Dorsolateral prefrontal cortex (tissue), 122 donors: ENCODE measurements at places on chromosomes 13 and 19. TPM values are rescaled to one million over a fixed set of nuclear protein-coding genes. Genes with fewer than 3 reads are reported as not detected.

DNA sequence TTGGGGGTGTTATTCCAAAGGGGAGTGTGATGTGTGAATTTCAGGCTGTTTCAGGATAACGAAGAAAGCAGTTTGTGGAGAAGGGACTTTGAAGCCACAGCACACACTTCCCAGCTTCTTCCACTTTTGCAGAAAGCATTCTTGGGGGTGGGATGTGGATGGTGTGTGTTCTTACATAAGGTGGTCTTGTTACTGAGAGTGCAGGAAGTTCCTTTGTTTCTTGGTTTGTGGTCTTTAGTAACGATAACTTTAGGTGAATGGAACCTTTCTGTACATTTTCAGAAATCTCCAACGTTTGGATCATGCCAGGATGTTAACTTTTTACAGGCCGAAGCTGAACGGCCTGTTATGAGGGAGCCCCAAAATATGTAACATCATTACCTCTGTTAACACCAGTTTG, 251.8 kb downstream of the KCNRG start:
- no peak for DNase-seq

GRCh38 chr19:45443462-45444317, 20.0 kb upstream of the ERCC1 start:
- peak; percentile 81 for DNase-seq

- DNase-seq, result no peak
Observed at GRCh38 chr13:50989476-50989875, 79.9 kb downstream of the RNASEH2B start.

DNA sequence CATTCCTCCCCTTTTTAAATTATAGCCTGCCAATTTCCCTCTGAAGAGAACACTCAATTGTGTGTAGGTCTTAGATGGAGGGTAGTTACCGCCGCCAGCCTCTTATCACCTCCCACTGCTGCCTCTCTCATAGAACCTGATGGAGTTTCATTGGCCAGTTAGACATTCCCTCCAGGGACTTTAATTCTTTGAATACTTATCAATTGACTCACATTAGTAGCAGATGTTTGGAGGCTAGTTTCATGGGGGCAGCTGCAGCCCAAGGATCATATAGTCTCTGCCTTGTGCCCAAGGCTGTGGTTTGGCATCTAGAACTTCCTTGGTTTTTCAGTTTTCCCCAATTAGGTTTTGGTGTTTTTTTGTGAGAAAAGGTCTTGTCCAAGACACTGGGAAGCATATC, 318.9 kb upstream of the HTR2A start:
- no peak for DNase-seq

DNA sequence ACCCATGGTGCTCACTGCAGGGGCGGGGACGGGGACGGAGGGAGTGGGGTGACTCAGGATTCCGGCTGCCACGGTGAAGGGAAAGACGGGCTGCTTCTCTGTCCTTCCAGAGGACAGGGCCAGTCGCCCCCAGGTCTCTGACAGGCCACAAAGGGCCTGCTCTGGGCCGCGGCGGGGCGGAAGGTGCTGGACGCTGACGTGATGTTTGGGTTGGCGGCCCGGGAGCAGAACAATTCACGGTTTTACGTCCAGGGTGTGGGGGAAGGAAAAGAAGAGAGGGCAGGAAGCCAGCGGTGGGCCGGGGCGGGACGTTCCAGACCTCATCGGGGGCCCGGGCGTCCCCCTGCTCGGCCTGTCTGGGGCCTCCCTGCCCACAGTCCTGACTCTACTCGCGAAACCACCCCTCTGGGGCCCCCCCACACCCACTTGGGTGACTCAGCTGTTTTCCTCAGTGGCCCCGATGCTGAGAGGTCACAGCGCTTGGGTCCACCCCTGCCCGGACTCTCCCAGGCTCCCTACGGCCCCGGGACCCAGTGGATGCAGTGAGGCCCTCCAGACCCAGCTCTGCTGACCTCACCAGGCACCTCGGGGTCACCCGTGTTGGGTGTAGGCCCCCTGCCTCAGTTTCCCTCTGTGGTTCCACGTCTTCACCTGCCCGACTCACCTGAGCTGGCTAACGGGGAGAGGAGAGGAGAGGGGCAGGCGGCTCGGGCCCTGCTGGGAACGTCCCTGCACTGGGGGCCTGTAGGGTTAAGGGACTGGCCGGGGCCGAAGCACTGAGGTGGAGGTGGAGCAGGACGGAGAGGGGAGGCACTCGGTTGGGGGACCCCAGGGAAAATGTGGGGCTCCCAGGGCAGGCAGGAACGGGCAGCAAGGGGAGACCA, 29.2 kb downstream of the PIP5K1C start:
- DNase-seq, result no peak

DNA sequence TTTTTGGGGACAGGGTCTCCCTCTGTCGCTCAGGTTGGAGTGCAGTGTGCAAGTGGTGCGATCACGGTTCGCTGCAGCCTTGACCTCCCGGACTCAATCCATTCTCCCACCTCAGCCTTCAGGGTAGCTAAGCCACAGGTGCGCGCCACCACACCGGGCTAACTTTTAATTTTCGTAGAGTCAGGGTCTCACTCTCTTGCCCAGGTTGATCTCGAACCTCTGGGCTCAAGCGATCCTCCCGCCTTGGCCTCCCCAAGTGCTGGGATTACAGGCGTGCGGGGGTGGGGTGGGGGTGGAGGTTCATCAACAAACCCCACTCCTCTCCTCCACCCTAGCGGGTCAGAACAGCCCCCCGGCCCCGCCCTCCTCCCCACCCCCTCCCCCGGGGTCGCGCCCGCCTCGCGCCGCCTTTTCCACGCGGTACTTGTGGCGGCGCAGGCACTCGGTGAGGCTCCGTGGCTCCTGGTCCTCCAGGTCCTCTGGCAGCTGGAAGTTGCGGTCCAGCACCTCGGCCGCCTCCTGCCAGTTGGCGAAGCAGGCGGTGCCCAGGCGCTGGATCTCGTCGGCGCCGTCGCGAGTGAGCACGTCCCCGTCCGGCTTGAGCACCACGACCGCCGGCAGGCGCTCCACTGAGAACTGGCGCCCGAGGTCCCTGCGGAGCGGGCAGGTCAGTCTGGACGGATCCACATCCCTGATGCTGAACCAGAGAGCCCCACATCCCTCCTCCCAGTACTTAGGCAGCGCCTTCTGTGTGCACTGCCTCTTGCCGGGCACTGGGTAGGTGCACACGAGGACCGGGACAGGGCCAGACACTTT, 5.2 kb downstream of the NXNL1 start:
- DNase-seq, result no peak

DNA sequence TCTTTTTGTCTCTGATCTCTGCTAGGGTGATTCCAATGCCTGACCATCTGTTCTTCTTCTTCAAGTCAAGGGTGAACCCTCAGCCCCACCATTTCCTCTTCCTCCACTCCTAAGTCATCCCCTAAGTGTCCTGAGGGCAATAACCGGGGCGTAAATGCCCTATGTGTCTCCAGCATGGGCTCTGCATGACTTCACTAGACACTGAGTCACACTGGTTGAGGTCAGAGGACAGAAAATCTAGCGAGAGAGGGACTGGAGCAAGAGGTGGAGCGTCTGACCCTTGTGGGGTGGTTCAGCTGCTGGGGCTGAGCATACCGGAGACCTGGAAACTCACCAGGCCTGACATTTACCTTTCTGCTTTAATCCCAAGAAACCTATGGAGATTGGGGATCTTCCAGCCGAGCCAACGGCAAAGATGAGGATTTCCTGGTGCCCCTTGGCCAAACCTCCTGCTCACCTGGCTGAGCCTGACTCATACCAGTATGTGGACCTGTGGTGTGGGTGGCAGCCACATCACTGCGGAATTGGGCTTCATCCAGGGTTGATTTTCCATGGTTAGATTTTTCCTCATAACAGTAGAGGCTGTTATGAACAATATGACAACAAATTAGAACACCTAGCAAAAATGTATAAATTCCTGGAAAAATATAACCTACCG, 26.9 kb downstream of the SCGB2B2 start:
- DNase-seq, result no peak

DNA sequence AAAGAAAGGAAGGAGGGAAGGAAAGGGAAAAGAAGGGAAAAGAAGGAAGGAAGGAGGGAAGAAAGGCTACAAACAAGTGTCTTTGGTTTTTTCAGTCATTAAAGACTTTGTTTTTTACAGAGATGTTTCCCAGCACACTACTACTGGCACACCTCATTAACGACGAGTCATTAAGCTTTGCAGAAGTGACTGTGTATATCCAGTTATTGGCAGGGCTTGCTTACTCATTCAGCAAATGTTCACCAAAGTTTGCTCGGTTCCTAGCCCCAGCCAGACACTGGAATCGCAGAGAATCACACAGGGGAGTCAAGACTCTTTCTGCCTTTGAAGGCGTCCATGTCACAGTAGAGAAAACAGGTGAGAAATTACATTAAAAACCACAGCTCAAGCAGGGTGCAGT, 4.3 kb downstream of the NLRP12 start:
- no peak for DNase-seq

GRCh38 chr19:45115809-45116615, 23.0 kb downstream of the PPP1R37 start:
- DNase-seq, result no peak

DNA sequence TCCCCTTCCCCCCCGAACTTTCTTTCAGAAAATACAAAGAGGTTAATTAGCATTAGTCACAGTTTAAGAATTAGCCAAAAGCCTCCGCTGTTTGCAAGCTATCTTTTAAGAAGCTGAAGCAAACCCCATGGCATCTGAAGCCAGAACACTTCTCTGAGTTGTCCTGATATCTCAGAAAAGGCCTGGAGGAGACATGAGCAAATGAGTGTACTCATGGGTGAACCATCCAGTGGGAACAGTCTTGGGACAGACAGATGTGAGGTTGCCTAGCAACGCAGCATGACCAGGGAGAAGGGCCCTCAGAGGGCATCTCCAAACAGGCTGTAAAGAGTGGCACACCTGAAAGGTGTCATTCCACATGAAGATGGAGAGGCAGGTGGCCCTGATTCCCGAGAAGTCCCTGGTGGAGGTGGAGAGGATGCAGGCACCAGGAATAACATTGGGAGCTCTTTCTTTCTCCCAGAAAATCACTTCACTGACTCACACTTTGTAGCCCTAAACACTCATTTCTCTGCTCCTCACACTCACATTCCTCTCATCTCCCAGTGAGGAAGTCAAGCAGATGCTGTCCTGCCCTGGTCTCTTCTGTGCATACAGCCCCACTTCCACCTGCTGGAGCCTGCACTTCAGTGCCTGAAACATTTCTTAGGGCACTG, 87.0 kb upstream of the TSHZ3 start:
- no peak for DNase-seq

Gene ACP7
- total RNA-seq, result 2.3 TPM

Gene FCAR
- total RNA-seq, result 1.7 TPM

Gene FUT1
- 3.9 TPM for total RNA-seq

Gene NLRP4
- not detected for total RNA-seq

Gene CERS1
- 113 TPM for total RNA-seq
